ENCODE measurements at places on chromosomes 3 and 15.

DNA sequence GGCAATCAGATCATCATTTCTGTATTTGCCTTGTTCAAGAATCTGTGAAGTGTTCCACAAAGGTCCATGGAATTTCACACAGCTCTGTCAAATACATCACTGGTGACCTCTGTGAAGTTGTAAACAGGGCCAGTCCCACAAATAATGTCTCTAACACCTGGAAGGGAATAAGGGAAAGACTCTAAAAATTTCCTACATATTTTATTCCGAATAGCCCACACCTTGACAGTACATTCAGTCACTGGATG, at the start of gene C3orf49:
C3orf49 (plus strand) TSS at position 149 of the 248 bp plus-strand sequence. CDS start 173 bp downstream, outside the sequence.
- no peak for DNase-seq

GRCh38 chr3:137787529-137787928, 23.4 kb downstream of the SOX14 start:
- no peak for DNase-seq

DNA sequence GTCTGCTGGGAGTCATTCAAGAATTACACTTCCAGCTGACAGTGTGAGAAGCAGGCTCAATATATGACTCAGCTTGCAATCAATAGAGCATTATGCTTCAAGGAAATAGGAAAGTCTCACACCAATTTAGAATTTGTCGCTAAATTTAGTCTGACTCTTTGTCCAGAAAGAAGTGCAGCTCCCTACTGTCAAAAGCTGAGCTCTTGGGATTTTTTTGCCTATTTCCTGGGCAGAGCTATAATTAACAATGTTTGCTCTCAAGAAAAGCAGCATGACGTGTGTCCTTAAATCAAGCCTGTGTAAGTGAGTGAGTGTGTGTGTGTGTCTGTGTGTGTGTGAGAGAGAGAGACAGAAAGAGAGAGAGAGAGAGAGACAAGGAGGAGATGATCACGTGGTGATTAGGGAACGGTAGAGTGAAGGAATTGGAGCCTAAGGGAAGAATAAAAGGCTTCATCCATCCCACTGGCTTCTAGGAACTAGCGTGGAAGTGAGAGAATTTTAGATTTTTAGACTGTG, 16.4 kb upstream of the SLC35G2 start:
- no peak for DNase-seq

- no peak for DNase-seq
Observed at GRCh38 chr3:160398820-160399124, 253 bp downstream of the IFT80 start.

DNA sequence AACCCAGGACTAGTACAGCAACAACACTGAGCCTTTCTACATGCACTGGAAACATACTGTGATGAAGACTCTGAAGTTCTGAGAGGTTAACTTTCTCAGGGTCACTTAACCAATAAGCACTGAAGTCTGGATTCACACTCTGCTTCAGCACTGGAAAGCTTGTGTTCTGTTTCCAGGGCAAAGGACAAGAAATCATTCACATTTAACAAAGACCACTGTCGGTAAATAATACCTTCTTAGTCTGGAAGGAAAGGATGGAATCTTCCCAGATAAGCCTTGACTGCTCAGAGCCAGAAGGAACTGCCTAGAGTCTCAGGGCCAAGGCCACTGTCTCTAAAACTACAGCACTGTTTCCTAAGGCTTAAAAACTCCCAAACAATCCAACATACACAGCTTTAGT, 4.3 kb upstream of the GLYCTK start:
- DNase-seq: no peak

- no peak for DNase-seq
Observed at GRCh38 chr3:107578523-107578922, 55.8 kb downstream of the BBX start.

GRCh38 chr15:71344316-71344715, 229.0 kb downstream of the THSD4 start:
- no peak for DNase-seq

DNA sequence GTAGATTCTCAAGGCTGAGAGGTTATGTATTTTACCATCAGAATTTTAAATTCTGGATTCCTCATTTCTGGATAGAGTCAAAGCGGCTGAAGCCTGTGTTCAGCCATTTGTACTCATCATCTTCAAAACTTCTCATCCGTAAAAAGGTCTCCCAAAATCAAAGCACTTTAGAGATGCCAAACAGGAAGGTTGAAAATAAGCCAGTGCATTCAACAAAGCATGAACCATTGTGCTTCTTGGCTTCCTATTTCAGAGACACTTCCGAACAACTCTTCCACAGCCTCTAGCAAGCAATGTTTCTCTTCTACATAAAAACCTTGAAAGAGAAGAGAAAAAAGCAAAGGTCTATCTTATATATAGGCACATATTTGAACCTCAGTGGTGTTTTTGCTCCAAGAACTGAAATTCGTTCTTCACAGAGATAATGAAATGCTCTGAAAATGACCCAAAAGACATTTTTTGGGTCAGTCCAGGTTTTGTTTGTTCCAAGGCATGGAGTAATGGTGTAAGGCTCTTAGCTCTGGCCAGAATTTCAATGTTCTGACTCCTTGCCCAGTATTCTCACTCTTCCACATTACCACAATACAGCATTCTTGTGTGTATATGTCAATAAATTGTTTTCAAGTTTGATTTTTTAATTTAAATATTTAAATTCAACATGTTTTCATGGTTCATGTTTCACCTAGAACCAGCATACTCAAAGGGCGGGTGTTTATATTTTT, 163.1 kb downstream of the STAC start:
- DNase-seq: no peak

DNA sequence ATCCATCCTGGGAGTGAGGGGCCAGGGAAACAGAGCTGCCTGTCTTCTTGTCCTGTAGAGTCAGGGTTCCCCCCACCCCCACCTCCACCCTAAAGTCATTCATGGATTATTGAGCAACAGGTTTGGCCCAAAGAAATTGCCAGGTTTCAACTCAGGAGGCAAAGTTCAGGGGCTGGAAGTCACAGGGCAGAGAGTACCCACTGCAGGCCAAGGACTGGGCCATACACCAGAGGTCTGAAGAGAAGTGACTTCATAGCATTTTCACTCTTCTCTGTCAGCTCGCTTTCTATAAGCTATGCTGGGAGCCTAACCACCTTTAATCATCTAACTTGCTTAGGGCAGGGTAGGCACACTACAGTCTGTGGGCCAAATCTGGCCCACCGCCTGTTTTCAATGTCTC, 50.1 kb downstream of the STARD5 start:
- DNase-seq: no peak

DNA sequence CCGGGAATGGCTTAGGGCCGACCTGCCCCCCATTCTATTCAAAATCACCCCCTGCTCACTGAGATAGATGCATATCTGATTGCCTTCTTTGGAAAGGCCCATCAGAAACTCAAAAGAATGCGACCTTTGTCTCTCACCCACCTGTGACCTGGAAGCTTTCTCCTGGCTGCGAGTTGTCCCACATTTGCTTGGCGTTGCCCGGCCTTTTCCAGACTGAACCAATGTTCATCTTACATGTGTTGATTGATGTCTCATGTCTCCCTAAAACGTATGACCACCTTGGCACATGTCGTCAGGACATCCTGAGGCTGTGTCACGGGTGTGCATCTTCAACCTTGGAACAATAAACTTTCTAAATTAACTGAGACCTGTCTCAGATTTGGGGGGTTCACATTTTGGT, 3.4 kb upstream of the MUC20 start:
- DNase-seq: no peak

GRCh38 chr3:76941376-76941775, 98.5 kb upstream of the ROBO2 start:
- no peak for DNase-seq

GRCh38 chr3:168884353-168884903, 779.1 kb downstream of the MECOM start:
- DNase-seq: no peak

DNA sequence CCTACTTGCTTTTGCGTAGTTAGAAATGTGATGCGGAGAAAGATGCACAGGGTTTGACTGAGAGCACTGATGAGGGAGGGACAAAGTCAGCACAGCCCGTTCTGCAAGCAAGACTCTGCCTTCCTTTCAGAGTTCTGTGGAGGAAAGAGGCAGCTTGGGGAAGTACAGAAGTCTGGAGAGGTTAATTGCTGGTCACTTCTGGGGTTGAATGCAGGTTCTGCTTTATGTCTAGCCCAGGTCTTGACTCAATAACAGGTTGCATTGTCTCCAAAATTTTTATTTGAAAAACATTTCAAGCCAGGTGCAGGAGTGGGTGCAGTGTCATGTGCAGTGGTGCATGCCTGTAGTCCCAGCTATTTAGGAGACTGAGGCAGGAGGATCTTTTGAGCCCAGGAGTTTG, 461.7 kb downstream of the NR2F2 start:
- no peak for DNase-seq

- no peak for DNase-seq
Observed at GRCh38 chr3:178483704-178484103, 52.5 kb upstream of the KCNMB2 start.

GRCh38 chr3:108208831-108209230, 13.4 kb downstream of the IFT57 start:
- no peak for DNase-seq

- no peak for DNase-seq
Observed at GRCh38 chr15:65638109-65638508, 16.4 kb downstream of the SLC24A1 start.

- no peak for DNase-seq
Observed at GRCh38 chr15:85793641-85794597, 806 bp downstream of the KLHL25 start.

DNA sequence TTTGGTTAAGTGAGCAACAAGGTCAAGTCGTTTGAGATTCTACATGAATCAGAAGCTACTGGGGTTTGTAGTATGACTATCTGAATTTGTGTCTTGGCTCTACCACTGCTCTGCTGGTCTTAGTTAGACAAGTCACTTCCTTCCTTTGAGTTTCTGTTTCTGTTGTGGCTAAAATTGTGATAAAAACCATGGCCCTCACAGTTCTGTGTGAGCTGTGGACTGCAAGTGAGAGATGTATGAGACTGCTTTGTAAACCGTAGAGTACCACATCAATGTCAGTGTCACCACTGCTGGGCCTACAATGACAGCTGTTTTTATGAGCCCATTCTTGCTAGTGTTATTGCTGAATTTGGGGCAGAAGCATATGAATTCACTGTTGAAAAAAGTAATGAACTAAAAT, 32.7 kb downstream of the RARB start:
- DNase-seq: no peak

GRCh38 chr15:80989081-80989517, 520 bp downstream of the MESD start:
- DNase-seq: no peak

GRCh38 chr3:15606434-15606891, 4.9 kb downstream of the BTD start:
- DNase-seq: no peak

DNA sequence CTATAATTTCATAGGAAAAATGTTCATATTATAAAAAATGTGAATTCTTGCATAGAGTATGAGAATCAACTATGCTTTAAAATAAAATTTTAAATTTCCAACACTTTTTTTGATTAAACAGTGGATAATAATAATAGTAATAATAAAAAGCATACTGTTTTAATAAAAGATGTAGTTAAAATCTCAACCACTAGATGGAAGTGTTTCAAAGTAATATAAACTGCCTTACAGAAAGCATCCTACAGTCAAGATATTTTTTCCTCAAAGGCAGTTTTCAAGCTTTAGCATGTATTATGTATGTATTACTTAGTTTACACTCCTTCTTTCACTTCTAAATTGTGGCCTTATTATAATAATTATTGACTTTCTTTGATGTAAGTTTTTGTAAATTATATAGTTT, 217.5 kb downstream of the CHL1 start:
- no peak for DNase-seq

- no peak for DNase-seq
Observed at GRCh38 chr15:74855857-74856256, 12.9 kb upstream of the ULK3 start.

DNA sequence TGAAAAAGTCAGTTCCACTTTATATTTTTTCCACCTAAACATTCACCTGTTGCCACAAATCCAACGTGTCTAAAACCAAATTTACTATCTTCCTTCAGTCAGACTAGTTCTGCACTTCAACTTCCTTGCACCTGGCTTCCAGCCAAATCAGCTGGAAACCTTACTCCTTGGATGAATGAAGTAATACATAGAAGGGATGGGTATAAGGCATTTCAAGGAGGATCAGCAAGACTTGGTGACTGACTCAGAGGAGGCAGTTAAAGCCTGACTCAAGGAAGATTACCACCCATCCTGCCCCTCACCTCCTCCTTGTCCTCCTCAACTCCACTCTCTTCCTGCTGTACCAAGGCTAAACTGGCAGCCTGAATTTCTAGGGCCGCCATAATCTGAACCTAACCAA, 37.1 kb downstream of the QTRT2 start:
- no peak for DNase-seq

GRCh38 chr15:34783431-34783830, 11.9 kb downstream of the ACTC1 start:
- DNase-seq: no peak

GRCh38 chr15:63387748-63388493, 6.3 kb upstream of the CA12 start:
- no peak for DNase-seq

DNA sequence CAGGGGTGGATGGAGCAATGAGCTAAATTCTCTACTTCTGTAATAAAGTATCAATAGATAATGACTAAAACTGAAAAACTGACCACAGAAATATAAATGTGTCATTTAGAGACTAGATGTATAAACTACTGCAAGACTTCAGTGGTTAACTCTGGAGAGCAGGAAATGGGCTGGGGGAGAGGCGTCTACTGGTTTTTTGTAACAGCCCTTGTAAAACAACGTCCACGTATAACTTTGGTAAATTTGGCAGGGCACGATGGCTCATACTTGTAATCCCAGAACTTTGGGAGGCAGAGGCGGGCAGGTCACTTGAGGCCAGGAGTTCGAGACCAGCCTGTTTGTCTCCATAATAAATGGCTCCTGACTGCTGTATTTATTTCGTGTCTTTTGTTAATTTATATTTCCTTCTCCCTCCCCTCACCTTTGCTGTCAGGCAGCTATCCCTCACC, 12.5 kb downstream of the RAB27A start:
- no peak for DNase-seq

- no peak for DNase-seq
Observed at GRCh38 chr3:31831591-31831990, 149.5 kb downstream of the OSBPL10 start.

GRCh38 chr3:179324270-179324754, 1.5 kb downstream of the ZNF639 start:
- no peak for DNase-seq

GRCh38 chr15:69591905-69592508, 139.4 kb downstream of the RPLP1 start:
- no peak for DNase-seq

GRCh38 chr3:129460572-129460971, 20.5 kb downstream of the IFT122 start:
- DNase-seq: no peak

Measured in C1 segment of cervical spinal cord (tissue), 14 donors.